Hematopoietic multipotent progenitor cell treated with erythropoietin and hydrocortisone succinate and interleukin-3 and kit ligand, for 6 days (in vitro differentiated cells): ENCODE measurements at places on chromosomes 7 and 10.

DNA sequence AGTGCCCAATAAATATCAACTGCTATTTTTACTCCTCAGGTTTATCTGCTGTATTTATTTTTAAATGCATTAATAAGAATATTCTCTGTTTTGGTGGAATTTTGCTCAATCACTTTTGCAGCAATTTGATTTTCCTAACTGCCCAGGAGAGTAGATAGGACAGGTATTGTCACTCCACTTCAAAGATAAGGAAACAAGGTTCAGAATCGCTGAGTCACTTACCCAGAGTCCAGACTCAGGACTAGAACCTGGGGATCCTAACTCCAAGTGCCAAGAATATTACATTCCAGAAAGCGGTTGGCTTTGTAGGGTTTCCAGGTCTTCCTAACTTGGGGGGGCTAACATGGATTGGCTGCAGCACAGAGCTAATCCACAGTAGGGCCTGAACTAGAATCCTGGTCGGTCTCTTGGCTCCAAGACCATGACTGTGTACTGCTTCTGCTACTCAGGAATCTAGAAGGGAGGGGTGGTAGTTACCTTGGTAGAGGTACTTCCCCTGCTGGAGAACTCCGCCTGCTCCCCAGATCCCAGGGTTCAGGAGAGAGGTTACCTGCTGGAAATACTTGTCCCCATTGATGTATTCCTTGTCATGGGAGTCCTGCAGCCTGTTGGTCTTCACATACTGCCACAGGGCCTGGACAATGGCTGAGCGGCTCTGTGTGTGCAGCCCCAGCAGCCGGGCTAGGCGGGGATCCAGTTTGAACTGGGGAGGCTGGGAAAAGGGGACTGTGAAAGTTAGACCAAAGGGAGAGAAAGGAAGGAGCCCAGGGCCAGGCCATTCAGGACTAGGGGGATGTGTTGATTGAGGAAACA is 7.3 kb downstream of the SMARCD3 start:
- DNase-seq = no peak

- no peak for DNase-seq
These were observed 11.3 kb downstream of the CRYGN start for GRCh38 chr7:151428378-151429236.

DNA sequence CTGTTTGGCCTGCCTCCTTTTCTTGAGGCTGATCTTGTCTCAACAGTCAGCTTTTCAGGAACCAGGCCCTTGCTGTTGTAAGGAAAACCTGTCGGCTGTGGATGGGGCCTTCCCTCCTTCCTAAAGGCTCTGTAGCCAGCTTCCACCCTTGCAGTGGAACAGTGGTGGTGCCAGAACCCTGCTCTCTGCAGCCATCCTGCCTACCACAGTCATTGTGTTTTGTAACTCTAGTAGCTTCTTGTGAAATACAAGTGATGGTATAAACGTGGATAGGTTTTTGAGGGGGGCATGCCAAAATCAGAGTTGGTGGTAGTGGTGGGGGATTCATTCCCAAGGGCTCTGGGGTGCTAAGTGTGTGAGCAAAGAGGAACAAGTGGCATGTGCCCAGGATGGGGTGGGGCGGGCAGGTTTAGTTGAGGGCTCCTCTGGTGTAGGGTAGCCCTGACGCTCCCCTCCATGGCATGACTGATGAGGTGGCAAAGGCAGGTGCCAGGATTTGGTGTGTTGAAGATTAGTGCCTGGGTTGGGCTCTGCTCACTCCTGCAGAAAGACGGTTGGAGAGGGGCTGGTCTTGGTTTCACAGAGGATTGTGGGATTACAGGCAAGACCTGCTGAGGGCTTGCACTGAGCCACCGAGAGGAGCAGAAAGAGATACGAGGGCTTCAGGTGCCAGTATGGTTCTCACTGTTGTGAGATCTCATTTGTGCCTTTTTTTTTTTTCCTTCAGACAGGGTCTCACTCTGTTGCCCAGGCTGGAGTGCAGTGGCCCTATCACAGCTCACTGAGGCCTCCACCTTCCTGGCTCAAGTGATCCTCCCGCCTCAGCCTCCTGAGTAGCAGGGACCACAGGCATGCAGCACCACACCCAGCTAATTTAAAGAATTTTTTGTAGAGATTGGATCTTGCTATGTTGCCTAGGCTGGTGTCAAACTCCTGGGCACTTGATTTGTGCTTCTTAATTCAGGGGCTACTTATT is 7.4 kb downstream of the TSPAN14 start:
- DNase-seq = peak; percentile 64

DNA sequence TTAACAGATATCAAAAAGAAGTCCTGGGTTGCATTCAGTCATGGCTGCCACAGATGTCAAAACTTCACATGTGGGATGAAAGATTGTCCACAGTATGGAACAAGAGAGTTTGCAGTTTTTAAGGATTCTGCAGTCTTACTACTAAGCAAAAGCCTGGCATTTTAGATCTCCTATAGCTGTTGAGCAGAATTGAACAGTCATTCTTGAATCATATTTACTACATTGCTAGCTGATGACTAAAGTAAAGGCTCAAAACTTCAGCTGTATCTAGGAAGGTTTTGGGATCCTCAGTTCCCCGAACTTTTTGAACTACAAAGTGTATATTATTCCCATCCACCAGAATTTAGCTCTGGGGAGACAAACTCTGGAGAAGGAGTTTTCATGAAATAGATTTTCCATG is 31.0 kb downstream of the BET1 start:
- DNase-seq = no peak

DNA sequence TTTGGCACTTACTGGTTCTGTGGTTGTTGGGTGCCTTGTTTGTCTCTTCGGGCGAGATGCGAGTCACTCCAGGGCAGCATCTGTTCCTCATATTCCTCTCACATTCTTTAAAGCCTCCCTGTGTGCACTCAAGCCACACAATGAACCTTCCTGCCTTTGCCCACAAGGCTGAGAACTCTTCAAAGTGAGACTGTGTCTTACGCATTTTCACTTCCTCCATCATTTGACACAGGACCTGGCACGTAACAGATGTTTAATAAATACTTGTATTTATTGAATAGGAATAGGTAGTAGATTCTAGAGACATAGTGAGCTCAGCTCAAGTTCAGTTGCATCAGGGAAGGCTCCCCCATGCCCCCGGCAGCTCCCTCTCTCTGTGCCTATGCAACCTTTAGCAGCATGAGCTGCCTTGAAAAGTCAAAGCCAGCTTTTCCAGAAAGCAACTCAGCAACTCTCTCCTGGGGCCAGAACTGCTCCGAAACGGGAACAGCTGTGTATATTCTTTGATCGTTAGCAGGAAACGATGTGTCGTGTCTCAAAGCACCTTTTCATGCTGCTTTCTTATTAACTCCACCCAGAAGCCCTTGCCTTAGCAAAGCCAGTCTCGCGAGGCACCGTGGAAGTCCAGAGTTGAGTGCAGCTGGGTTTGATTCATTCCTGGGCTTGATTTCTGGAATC is 97.5 kb downstream of the PFKFB3 start:
- DNase-seq = peak; percentile 14

DNA sequence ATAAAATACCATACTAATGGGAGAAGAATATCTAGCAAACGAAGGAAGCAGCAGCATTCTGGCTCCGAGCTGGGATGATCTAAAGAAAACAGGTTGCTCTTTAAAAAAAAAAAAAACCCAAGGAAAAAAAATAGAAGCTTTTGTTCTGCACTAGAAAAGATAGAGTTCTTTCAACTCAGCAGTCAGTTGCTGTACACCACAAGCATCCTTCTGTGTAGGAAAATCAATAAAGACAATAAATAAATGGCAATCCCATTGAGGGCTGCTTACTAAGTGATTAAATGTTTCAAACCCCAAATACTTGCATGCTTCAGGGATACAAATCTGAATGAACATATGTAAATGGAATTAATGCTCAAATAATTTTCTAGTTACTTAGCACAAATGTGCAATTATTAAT is 207.1 kb downstream of the TEX36 start:
- DNase-seq = no peak

DNA sequence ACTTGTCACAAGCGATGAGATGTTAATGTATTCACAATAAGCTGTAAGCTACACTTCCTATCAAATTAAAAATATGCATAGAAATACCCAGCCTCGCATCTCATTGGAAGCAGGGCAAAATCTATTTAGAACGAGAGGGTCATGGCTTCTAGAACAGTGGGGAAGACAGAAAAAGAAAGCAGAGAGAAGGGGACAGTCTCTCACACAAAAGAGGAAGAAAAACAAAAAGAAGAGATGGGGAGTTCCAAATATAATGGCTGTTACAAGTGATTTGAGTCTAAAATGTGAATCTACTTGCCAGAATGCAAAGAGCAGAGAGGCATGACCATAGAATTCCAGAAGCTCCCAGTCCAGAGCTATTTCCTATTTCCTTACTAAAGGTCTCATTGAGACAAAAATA is 13.8 kb downstream of the LRRN3 start:
- DNase-seq = no peak

DNA sequence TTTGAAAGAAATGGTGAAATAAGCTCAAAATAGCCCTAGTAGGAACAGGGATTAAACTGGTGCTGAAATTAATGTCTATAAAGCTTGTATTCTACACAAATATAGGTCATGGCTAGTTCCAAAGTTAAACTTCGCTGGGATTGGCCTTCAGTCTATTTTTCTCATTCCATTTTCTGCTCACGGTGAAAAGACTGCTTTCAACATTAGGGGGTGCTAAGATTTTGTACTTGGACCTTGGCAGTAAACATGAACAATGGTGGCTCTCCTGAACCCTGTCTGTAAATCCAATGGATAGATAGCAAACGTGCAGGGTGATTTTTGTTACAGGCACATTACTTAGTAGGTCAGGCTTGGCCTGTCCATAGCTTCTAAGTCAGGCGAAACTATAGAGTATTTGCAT is 36.0 kb upstream of the RSU1 start:
- peak; percentile 37 for DNase-seq

- DNase-seq = no peak
These were observed 55.1 kb downstream of the CPED1 start for GRCh38 chr7:121043314-121044234.

- DNase-seq = no peak
These were observed 63.1 kb downstream of the ZNRF2 start for GRCh38 chr7:30347226-30348082.

- DNase-seq = no peak
These were observed 1.2 kb upstream of the CALN1 start for GRCh38 chr7:72413290-72413689.

DNA sequence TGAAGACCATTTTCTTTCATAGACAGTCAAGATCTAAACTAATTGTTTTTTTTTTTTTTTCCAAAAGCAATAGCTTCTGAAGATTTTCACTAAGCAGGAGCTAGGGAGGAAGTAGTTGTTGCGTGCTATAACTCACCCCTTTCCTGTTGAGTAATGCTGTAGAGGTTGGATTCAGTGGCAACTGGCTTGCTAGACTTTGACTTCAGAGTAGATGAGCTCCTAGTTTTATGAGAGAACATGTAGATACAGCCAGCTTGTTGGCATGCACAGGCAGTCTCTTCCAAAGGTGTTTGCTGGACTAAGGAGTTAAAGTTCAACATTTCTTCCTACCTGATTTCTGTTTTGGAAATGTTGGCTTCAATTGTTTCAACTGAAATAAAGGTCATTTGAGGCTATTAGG is 66.2 kb upstream of the MXI1 start:
- DNase-seq = peak; percentile 61

DNA sequence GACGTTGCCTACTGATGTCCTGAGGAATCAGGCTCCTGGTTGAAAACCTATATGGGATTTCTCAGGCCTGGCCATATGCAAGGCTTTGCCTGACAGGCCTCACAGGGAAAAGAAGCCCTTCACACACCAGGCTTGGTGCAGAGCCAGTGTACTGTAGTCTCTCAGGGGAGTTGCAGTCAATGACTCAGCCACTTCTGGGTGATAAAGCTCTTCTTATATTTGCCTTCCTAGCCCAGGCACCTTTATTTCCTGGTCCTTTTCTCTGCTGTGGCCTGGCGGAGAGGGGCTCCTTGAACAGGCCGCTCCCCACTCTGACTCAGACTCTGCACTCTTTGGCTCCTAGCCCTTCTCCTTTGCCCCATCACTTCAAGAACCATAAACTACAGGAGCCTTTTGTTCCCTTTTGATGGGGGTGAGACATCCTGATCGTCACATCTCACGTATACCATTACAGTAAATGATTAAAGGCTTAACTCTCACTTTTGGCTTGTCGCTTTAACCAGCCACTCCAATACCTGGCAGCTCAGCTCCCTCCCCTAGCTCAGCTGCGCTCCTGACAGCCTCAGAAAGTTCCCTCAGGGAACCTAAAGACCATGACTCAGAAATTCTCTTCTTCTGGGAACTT is 33.5 kb downstream of the DPY19L1 start:
- peak; percentile 66 for DNase-seq

DNA sequence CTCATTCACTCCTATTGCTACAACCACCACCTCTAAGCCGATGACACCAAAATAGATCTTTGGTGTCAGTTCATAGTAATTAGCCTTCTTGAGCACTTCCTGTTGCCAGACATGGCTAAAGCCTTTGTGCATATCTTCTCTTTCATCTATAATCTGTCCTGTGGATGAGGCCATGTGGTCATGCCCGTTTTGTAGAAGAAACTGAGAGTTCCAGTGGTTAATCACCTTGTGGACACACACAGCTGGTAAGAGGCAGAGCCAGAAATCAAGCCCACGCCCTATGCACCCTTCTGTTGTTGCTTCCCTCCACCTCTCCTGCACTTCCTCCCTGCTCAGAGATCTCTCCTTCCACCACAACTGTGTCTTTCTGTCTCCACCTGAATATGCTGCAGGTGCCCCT is 285.1 kb upstream of the PFKP start:
- peak; percentile 46 for DNase-seq

- DNase-seq = no peak
These were observed 538.5 kb upstream of the FOXK1 start for GRCh38 chr7:4143511-4144171.

GRCh38 chr7:23285657-23286646 is 13.2 kb upstream of the MALSU1 start:
- no peak for DNase-seq

DNA sequence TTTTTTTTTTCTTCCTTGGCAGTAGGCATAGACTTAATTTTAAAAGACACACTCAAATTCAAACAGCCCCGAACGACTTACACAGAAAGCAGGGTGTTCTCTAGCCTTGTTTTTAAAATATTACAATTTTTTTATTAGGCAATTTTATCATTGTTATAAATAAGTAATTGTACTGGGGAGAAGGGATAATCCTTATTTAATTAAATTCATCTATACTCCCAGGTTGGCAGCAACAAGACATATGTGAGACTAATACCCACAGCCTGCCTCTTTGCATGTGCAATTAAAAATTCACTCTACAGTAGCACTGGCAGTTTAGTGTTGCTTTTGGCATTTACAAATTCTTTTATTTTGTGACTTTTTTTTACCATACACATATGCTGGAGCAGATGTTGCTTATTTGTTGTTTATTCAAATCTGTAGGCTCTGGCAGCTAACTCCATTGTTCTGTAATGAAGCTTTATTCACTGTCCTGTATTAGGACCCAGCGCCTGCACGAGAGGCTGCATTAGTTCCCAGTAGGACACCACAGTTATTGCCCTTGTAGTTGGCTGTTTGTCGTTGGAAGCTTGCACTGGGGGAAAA is 84.9 kb upstream of the PPP1R17 start:
- no peak for DNase-seq

DNA sequence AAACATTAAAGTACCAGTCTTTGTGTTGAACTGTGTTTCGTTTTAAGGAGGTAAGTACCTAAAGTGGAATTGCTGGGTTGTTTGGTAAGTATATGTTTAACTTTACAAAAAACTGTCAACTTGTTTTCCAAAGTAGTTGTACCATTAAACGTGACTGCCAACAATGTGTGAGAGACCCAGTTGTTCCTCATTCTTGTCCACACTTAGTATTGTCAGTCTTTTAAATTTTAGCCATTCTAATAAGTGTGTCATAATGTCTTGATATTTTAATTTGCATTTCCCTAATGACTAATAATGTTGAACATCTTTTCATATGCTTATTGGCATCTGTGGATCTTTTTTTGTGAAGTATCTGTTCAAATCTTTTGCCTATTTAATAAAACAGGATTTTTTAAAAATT is 74.3 kb downstream of the POLL start:
- DNase-seq = no peak

- no peak for DNase-seq
These were observed 11.5 kb downstream of the FOXL3 start for GRCh38 chr7:301291-302053.
